LHCN-M2 (cell line): ENCODE measurements at places on chromosomes 13 and 19.
A peak's percentile ranks its signal among the peaks of the same experiment; 100 is the strongest.

GRCh38 chr13:106182404-106182803, 353.1 kb downstream of the EFNB2 start:
- peak; percentile 95 for DNase-seq

- DNase-seq: no peak
Measured at GRCh38 chr19:48443731-48444128, 2.1 kb upstream of the GRWD1 start.

DNA sequence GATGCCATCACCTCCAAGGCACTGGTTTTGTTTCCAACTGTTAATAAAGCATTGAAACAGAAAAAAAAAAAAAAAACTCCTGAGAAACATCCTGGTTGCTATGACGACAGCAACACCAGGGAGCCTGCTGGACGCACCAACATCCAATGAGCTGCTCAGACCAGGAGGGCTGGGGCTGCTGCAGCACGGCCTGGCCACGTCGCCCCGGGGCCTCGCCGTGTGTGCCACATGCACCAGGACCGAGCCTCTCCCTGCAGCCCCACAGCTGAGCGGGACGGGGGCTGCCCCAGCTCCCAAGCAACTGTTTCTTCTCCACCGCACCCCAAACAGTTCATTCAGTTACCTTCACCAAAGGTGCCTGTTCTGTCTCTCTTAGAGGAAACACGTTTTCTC, 54.5 kb downstream of the RASA3 start:
- DNase-seq: peak; percentile 35

DNA sequence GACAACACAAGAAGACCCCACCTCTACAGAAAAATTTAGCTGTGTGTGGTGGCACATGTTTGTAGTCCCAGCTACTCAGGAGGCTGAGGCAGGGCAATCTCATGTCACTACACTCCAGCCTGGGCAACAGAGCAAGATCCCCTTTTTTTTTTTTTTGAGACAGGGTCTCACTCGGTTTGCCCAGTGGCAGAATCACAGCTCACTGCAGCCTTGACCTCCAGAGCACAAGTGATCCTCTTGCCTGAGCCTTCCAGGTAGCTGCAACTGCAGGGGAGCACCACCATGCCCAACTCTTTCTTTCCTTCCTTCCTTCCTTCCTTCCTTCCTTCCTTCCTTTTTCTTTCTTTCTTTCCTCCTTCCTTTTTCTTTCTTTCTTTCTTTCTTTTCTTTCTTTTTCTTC, 4.2 kb upstream of the CLEC4G start:
- DNase-seq: no peak

DNA sequence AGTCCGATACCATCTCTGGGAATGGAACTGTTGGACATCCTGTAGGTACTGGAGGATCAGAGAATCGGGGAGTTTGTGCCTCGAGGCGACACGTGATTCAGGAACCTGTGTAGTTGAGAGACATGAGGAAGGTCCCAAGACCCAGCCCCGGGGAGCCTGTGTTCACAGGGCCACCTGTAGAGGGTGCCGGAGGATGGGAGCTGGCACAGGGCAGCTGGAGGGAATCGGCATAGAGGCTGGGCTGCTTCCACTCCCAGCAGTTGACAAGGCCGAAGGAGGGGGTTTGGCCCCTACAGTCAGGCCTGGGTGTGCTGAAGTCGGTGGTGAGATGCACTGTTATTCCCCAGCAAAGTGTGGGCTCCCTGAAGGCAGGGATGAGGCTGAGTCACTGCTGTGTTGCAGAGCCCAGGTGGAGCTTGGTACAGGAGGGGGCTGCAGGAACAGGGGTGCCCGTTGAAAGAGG, 2.5 kb upstream of the ISYNA1 start:
- DNase-seq: no peak

DNA sequence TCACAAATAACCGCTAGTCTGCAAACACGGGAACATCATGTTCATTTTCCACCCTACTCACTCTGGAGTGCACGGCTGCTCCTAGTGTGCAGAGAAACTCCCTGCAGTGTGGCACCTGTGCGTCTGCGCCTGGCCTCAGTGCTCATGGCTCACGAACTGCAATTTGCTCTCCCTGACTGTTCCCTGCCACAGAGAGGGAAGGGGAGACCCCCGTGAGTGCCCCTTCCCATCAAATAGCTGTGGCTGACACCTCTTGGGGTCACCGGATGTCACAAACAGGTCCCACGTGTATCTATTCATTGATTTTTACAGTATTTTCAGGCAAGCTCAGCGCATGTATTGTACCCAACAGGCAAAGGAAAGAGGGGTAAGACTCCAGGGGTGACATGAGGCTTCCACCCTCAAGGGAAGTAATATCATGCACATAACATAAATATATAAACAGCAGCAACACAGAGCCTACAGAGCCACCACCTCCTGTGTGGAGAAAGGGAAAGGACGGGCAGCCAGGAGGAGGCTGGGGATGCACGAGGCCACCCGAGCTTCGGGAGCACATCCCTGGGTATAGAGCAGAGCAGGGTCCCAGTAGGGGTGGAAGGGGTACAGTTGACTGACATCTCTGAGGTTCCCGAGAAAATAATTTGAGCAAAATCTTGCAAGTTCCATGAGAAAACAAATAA, 140.3 kb upstream of the SOX1 start:
- no peak for DNase-seq

GRCh38 chr19:6023085-6023682, 45.2 kb upstream of the RANBP3 start:
- DNase-seq: peak; percentile 47

DNA sequence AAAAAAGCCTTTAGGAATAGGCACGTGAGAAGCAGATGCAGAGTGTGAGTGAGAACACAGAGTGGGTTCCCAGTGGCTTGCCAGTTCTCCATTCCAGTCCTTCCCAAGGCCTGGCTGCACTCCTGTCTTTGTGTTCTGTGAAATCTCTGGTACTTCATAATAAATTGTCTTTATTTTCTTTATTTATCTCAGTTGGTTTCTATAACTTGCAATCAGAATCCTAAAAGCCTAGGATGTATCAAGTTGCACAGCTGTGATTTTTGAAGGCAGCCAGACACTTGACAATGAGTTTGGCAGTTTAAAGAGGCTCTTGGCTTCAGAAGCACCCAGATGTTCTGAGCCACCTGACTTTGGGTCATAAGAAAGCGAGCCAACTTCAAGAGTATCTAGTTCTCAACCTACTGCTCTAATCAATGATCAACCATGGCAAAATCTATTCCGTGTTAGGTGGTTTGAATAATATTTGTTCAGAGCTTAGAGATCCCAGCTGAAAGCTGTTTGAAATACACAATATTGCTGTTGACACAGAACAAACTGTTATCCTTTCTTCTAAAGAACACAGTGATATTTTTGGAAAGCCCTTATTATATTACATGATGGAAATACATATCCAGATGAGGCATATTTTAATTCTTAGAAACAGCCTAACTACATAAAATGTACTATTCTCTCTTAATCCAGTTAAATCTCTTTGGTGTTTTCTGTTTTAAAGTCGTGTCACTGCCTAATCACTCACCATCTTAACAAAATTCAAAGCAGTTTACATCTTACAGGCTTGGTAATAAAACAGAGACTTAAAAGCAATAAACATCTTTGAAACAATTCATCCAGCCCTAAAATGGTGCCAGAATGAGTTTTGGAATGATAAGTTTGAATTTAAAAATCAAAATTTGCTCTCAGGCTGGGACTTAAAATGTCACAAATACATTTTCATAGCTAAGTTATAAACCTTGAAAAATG, 483.0 kb upstream of the NBEA start:
- DNase-seq: no peak

GRCh38 chr19:13430790-13431582, 75.3 kb downstream of the CACNA1A start:
- peak; percentile 37 for DNase-seq

GRCh38 chr13:105465251-105465650, 1070.2 kb downstream of the EFNB2 start:
- no peak for DNase-seq

DNA sequence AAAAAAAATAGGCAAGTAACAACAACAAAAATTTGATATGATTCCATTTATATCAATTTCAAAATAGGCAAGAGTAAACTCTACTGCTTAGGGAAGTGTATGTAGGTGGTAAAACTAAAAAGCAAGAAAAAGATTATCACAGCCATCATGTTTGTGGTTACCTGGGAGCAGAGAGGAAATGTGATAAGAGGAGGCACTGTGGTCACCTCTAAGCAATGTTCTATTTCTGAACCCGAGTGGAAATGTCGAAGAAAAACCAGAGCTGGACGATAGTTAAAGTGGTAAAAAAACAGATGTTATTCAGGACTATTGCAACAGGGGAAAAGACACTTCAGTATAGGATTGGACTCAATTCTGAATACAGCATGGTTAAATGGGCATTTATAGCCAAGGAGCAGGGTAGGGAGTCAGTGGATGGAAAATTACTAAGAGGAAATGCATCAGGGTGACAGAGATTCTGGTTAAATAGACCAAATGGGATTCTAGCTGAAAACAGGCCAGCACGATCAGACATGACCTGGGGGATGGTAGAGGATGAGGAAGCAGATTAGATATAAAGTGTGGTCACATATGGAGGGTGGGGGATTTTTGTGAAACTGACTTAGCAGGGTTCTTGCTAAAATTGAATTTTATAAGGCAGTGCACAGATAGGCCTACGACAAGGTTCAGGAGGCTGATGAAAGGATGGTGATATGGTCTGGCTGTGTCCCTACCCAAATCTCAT, 6.0 kb upstream of the TEX30 start:
- DNase-seq: no peak

DNA sequence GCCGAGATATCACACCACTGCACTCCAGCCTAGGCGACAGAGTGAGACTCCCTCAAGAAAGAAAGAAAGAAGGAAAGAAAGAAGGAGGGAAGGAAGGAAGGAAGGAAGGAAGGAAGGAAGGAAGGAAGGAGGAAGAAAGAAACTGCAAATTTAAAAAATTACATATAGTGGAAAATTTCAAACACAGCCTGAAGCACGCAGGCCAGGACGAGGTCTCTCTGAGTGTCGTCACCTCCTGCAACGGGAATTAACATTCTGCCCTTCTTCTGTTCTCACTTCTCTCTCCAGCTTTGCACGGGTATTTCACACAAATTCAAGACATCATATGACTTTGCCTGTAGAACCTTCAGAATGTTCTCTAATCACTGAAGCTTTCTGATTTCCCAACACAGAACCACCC, 108.2 kb downstream of the GNG7 start:
- no peak for DNase-seq

DNA sequence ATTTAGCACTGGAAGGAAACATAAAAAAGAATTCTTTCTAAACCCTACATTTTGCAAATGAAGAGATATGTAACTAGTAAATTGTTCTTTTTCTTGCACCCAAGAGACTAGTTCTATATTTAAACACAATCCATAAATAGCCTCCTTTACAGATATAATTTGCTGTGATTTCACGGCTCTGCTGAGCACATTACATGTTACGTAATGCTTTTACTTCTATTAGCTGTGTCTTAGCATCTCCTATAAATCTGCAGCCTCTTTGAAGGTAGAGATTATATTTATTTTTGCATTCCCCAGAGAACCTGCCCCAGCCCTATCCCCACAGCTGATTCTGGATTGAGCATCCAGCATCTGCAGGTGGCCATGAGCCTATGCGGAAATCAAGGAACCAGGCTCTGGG, 32.2 kb downstream of the LACC1 start:
- no peak for DNase-seq

DNA sequence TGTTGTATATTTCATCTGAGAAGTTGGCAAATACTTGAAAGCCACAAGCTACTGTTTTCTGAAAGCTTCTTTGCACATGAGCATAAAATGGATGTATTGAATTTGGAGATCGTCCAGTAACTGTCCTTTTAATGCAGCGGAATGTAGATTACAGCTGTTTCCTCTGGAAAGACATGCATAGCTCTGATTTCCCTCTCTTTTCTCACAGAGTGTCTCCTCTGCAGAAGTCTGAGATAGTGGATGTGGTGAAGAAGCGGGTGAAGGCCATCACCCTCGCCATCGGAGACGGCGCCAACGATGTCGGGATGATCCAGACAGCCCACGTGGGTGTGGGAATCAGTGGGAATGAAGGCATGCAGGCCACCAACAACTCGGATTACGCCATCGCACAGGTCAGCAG, 283.0 kb downstream of the SHISA2 start:
- DNase-seq: peak; percentile 38

- peak; percentile 98 for DNase-seq
Measured at GRCh38 chr19:41299755-41300089, 10.2 kb upstream of the CCDC97 start.

- no peak for DNase-seq
Measured at GRCh38 chr13:99978799-99979452, 2.7 kb upstream of the ZIC2 start.

DNA sequence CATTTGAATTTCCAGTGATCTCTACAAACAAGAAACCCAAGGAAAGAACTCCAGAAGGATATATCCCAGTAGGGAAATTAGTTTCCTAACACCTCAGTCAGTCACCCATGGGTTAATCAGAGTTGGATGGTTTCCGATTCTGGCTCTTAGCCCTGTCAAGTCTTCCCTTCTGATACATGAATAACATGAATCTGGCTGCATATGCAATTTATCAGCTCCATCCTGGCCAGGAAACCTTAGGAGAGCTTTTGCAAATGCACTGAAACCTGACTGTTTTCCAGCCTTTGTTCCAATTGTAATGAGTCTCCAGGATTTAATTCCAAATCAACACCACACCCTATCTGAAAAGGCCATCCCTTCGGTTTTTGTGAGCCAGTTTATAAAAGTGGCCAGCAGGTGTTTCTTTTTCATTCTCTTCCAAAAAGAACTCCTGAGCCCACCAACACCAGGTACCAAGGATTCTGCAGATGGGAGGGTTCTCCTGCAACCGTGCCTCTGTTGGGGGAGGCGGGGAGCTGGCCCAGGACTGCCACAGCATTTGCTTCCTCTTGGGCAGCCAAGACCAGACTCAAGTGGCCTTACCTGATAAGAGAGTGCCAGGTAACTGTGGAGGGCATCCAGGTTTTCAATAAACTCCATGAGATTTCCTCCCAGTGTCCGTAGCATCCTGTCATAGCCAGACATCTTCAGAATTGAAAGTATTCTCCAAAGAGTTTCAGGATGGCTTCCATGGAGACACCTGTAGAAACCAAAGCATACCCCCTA, 77.5 kb downstream of the C13orf42 start:
- no peak for DNase-seq

- peak; percentile 62 for DNase-seq
Measured at GRCh38 chr13:75326173-75327134, 155.5 kb downstream of the TBC1D4 start.

DNA sequence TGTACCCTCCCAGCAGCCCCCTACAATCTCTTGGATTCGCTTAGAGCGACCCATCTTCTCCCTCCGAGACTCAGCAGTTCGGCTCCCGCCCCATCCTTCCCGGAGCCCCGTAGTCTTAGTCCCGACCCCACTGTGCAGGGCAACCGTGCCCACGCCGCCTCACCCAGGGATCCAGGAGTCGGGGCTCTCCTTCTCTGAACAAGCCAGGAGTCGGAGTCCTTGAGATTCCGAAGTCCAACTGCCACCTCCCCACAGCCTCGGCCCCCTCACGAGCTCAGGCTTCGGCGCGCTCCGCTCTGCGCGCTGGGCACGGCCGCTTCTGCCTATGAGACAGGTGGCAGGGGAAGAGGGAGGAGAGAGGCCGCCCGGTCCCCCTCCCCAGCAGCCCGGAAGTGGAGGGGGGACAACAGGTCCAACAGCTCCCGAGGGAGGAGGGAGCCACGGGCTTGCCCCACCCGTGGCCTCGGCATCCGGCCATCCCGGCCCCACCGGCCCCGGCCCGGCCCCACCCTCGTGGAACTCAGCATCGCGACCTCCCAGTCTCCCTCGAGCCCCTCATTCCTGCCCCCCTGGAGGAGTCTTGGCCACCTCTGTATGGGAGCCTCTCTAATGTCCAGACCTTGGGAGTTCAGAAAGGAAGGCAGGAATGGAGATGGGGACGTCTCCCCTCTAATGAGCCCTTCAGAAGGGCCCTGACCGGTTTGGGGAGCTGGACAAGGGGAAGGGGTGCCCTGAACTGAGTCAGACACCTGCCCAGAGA, at the start of gene PHLDB3:
Gene PHLDB3 (minus strand): TSS at position 321 of the 760 bp plus-strand sequence. CDS start 628 bp downstream, outside the sequence.
- DNase-seq: peak; percentile 14

GRCh38 chr13:102462570-102462969, 60.7 kb upstream of the FGF14 start:
- no peak for DNase-seq
